Nucleus accumbens (tissue), 56 donors: ENCODE measurements at places on chromosomes 7 and 10.

GRCh38 chr7:148584154-148584827 lies 6.3 kb upstream of the C7orf33 start:
- no peak for DNase-seq

DNA sequence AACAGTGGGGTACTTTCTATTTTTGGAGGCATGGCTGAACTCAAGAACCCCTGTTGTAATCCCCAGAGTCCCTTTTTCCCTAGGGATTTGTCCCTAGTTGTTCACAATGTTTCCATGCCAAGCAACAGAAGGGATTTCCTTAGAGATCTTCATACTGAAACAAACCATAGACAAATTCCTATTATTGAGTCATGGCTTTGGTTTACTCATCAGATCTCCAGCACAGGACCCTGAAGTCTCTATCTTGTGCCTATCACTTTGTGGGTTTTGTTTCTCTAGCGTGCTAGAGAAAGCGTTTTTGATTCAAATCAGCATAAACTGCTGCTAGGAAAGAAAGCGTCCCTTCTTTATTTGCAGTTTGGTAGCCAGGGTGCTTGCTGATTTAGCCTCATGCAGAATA lies 165.0 kb downstream of the BAMBI start:
- DNase-seq = no peak

GRCh38 chr10:130243015-130243414 lies 106.8 kb downstream of the GLRX3 start:
- no peak for DNase-seq

GRCh38 chr10:98694883-98695282 lies 248.1 kb upstream of the HPS1 start:
- DNase-seq = no peak

DNA sequence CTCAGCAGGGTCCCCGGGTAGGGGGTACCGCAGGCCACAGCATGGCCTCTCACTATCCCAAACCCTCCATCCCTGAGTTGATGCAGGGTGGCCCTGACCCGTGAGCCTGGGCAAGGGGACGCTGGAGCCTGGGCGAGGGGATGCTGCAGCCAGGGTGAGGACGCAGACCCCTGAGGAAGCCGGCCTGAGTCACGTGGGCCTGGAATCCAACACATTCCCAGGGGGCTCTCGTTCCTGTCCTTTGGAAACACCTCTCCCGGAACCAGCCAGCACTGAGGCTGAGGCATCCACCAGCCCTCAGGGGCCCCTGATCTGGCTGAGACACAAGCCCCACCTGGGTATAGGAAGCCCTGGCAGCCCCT lies 61.5 kb upstream of the NKX6-2 start:
- DNase-seq = no peak

DNA sequence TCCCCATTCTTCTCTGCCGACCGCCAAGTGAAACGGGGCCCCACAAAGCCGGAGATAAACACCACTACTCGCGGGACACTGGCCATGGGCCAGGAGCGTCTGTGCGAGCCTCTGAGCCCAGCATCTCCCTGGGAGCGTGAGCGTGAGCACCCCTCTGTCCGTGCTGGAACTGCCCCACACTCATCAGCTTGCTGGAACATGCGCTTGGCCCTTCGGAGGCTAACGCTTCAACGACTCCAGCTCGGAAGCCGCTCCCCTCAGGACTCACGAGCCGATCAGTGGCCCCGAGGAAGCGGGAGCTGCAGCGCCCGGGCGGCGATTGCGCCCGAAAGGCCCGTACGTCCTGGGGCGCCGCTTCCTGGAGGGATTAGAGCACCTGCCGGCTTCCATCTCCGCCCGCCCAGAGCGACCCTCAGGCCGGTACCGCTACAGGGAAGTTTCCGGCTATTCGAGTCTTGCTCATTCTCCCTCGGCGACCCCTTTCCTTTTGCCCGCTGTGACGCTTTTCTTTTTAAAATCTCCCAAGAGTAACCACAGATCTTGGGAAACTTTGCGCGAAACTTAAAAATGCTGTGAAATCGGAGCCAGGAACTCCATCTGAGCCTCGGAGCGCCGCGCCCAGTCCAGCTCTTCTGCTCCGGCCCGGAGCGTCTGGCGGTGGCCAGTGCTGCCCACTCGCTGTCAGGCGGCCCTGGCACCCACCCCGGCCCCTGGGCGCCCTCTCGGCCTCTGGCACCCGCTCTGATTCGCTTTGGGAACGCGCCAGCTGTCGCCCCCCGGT lies 1.0 kb downstream of the TLL2 start:
- no peak for DNase-seq

GRCh38 chr10:62050346-62050892 lies 148.9 kb downstream of the ARID5B start:
- no peak for DNase-seq

- DNase-seq = no peak
These were observed 29.5 kb upstream of the SLC29A3 start for GRCh38 chr10:71289421-71290130.

DNA sequence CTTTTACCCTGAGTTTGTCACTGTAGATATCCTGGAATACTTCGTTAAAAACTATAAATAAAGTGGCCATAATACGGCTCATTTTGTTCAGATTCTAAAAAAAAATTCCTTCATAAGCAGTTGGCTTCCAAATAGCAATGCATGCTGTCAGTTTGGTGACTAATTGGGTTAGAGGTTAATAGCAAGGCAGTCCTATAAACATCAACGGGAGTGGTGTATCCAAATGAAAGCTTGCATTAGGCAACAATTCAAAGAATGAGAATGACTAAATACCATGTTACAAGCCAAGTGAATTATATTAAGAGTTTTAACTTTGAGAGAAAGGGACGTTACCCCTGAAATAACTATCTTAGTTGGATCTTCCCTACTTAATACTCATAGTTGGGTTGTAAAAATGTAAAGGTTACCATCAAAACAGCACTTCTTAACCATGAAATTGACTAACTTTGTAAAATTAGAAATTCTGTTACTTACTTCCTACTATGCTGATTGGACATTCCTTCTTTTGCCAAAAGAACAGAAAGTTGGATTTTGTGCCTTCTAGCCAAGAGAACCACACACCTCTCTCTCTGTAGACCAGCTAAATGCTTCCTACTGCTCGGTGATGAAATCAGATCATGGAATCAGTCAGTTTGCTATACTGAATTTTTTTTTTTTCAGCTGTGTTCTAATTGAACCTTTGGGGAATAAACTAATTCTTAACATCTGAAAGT lies 98.0 kb downstream of the KAT6B start:
- no peak for DNase-seq

GRCh38 chr10:33434933-33435332 lies 100.5 kb upstream of the NRP1 start:
- no peak for DNase-seq

- DNase-seq = no peak
These were observed 13.7 kb upstream of the MAP3K8 start for GRCh38 chr10:30420266-30420665.

GRCh38 chr7:82530361-82530760 lies 86.8 kb upstream of the CACNA2D1 start:
- no peak for DNase-seq

DNA sequence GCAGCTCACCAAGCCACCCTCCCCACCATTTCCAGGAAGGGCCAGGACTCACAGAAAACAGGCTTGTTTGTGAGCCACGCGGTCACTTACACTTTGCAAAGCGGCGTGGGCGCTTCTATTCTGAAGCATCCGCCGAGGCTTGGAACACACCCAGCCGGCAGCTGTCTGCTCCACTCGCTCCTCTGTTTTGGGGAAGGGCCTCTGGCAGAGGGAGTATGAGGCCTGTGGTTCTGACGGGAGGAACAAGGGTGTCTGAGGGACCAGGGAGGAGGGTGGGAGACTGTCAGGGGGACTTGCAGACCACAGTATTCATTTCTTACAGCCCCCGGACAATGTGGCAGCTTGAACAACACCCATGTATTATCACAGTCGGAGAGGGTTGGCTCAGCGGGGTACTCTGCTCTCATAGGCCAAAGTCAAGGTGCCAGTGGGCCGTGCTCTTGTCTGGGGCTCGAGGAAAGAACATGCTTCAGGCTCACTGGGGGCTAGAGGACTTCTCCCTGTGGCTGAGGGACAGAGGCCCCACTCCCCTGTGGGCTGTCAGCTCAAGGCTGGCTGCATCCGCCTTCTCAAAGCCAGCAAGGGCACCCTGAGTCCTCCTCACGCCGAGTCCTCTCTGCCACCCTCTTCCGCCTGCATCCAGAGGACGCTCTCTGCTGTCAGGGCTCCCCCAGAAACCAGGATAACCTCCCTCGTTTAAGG lies 60.4 kb upstream of the FAM20C start:
- DNase-seq = no peak

GRCh38 chr10:8498881-8499280 lies 444.4 kb downstream of the GATA3 start:
- no peak for DNase-seq

DNA sequence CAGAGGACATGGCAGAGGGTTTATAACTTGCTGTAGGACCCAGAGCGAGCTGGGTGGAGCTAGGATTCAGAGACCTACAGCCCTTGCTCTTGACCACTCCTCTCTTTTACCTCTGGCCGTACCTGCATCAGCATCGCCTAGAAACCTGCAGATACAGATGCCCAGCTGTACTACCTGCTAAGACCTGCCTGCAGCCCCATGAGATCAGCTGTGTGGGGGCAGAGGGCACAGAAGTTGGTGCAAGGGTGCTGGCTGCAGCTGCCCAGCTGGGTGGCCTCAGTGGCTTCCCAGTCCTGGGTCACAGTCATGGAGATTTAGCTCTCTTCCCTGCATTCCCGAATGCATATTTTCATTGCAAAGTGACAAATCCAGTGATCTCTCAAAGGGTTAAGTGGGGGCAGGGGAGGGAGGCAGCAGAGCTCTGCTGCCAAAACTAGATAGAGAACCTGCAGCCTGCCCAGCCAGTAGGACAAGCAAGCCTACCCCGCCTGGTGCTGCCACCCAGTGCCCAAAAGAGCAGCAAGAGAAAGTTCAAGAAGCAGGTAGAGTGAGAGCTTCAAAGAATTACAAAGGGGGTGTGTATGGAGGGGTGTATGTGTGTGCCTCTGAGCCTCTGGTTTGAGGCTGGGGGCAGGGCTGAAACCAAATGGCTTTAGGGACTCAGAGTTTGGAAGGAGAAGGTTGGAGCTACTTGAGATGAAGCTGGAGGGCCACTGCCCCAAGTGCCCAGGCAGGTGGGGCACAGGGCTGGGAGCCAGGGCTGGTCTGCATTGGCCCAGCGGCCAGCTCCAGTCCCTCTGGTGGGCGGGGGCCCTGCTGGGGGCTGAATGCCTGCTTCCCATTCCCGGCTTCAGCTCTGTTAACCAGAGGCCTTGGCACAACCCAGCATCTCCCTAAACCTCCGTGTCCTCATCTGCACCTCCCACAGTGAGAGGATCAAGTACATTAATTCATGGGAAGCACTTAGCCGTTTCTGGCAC lies 6.9 kb downstream of the FAM241B start:
- no peak for DNase-seq

DNA sequence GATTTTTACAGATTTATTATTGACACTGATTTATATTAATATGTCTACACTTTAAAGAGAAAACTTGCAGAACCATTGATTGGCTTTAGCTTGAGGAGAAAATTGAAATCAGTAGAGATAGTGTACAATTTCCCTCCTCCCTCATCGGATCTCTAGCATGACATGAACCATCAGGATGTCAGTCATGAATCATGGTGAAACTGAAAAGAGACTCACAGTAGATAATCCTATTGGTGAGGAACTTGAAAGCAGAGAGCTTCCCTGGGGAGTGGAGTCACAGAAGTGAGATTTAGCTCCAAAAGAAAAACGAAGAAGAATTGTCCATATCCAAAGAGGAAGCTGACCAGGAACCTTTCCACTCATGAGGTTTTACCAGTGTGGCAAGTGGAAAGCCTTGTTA lies 346.8 kb downstream of the ABCA13 start:
- DNase-seq = no peak

DNA sequence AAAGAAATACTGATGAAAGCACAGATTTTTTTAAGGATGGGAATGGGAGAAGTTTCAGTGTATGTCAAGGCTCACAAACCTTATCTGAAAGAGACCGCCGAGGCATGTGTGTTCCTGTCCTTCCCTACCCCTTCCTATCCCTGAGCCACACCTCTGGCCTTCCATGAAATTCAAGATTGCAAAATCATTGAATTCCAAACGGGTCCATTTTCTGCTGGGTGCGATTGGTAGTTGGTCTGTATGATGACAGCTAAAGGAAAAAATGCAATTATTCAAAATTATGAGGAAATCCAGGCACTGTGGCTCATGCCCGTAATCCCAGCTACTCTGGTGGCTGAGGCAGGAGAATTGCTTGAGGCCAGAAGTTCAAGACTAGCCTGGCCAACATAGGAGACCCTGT lies 170.1 kb downstream of the ARHGAP12 start:
- DNase-seq = no peak

- DNase-seq = no peak
These were observed 79.8 kb downstream of the NRP1 start for GRCh38 chr10:33254556-33255160.
